Lower lobe of right lung (tissue), 2 donors: ENCODE measurements at places on chromosomes 3 and 15. TPM values are rescaled to one million over a fixed set of nuclear protein-coding genes. Genes with fewer than 3 reads are reported as not detected.

- no peaks in the 10 kb centered on the region for H3K36me3 ChIP-seq
- DNase-seq = no peak
- peaks cover 18% of the 10 kb centered on the region for H3K4me1 ChIP-seq
These were observed 16.5 kb downstream of the CCRL2 start for GRCh38 chr3:46423588-46423987.

DNA sequence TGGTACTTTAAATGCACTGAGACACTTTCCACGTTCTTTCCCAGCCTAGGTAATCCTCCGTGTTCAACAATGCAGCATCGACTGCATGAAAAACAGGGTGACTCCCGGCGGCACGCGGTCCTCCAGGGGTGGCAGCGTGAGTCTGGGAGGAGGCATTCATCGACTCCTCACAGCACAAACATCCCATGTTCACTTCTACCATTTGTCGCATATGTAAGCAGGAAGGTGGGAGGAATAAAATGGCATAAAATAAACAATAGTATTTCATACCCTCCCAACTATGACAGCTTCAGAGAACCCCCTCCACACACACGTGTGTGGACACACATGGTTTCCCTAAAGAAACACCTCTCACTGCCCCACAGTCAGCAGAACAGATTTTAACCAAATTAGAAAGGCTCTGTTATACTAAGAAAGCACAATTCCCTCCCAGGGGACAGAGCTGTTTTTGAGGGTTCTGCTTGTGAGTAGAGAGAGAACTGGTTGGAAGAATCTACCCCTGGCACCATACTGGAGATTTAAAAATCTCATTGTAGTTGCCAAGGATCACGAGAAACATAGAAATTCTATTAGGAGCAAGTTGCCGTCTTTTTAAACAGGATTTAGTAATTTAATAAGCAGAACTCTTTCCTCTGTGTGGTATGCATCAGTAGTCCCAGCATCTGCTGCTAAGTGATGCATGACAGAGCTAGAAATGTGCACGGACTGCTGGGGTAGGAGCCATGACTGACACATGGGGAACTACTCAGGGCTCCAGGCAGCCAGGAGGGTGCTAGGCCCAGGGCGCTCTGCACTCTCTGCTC is 6.0 kb downstream of the FAM43A start:
- no peak for DNase-seq
- H3K4me1 ChIP-seq = peaks cover 43% of the 10 kb centered on the region
- H3K36me3 ChIP-seq = no peaks in the 10 kb centered on the region
- H3K4me3 ChIP-seq = no peak overlapping the region

GRCh38 chr3:48430708-48431101 is 819 bp upstream of the PLXNB1 start:
- H3K27ac ChIP-seq = peak overlapping the region; percentile 89
- H3K36me3 ChIP-seq = peaks cover 14% of the 10 kb centered on the region
- H3K4me3 ChIP-seq = peak overlapping the region; percentile 86
- DNase-seq = peak; percentile 26
- peaks cover 62% of the 10 kb centered on the region for H3K4me1 ChIP-seq

- H3K4me3 ChIP-seq = no peak overlapping the region
- H3K27ac ChIP-seq = no peak overlapping the region
- H3K36me3 ChIP-seq = no peaks in the 10 kb centered on the region
- no peak for DNase-seq
- no peaks in the 10 kb centered on the region for H3K4me1 ChIP-seq
These were observed 33.4 kb downstream of the LRRK1 start for GRCh38 chr15:100952566-100952965.

GRCh38 chr3:15726881-15727280 is 70.9 kb downstream of the ANKRD28 start:
- DNase-seq = no peak
- no peaks in the 10 kb centered on the region for H3K27me3 ChIP-seq
- H3K4me1 ChIP-seq = peaks cover 7% of the 10 kb centered on the region
- H3K4me3 ChIP-seq = no peak overlapping the region
- peaks cover 43% of the 10 kb centered on the region for H3K36me3 ChIP-seq

GRCh38 chr3:131744765-131745164 is 242.0 kb upstream of the MRPL3 start:
- no peak overlapping the region for H3K4me3 ChIP-seq
- DNase-seq = no peak
- H3K27me3 ChIP-seq = no peaks in the 10 kb centered on the region
- no peak overlapping the region for H3K27ac ChIP-seq

GRCh38 chr3:190537146-190537545 is 23.3 kb downstream of the IL1RAP start:
- no peak for DNase-seq
- no peak overlapping the region for H3K4me3 ChIP-seq
- H3K27me3 ChIP-seq = no peaks in the 10 kb centered on the region
- H3K36me3 ChIP-seq = no peaks in the 10 kb centered on the region
- no peak overlapping the region for H3K27ac ChIP-seq

- peaks cover 3% of the 10 kb centered on the region for H3K27me3 ChIP-seq
- no peak for DNase-seq
- no peaks in the 10 kb centered on the region for H3K36me3 ChIP-seq
- H3K4me1 ChIP-seq = no peaks in the 10 kb centered on the region
These were observed 143.1 kb downstream of the ARRDC4 start for GRCh38 chr15:98103570-98103969.

DNA sequence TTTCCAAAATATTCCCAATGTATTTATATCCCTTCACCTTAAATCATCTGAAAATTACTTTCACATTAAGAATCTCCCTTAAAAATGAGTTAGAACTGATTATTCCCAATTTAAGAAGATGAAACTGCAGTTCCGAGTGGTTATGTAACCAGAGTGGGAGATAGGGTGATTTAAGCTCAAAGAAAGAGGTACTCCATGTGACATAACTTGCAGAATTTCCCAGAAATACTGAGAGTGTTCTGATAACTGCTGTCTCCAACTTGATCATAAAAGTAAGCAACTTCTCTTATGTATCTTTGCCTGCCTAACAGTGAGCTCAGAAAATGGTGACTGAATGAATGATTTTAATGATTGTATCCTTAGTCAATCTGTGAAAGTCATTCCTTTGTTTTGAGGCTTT is 32.3 kb downstream of the ARRDC4 start:
- H3K27ac ChIP-seq = no peak overlapping the region
- H3K36me3 ChIP-seq = no peaks in the 10 kb centered on the region
- no peak overlapping the region for H3K4me3 ChIP-seq
- H3K27me3 ChIP-seq = no peaks in the 10 kb centered on the region
- DNase-seq = no peak

- H3K4me3 ChIP-seq = no peak overlapping the region
- no peak overlapping the region for H3K27ac ChIP-seq
- no peaks in the 10 kb centered on the region for H3K36me3 ChIP-seq
- H3K27me3 ChIP-seq = no peaks in the 10 kb centered on the region
- no peaks in the 10 kb centered on the region for H3K4me1 ChIP-seq
These were observed 23.6 kb upstream of the TSPAN3 start for GRCh38 chr15:77094397-77095030.

GRCh38 chr15:28111543-28111942 is 12.4 kb upstream of the OCA2 start:
- no peak overlapping the region for H3K27ac ChIP-seq
- peaks cover 13% of the 10 kb centered on the region for H3K4me1 ChIP-seq

DNA sequence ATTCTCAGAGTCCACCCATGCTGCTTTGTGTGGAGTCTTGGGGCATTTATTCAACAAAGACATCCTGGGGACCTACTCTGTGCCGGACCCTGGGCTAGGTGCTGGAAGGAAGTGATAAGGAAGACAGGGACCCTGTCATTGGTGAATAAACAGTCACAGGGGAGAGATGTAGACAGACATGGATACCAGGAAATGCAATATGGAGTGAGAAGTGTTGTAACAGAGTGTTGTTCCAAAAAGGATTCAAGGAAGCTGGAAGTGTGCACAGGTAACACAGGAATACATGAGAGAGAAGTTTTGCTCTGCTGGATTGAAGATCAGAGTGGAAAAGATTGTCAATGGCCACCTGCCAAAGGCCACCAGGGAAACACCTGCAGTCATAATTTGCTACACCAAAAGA is 89.0 kb downstream of the PDCD6IP start:
- no peak overlapping the region for H3K27ac ChIP-seq
- no peak overlapping the region for H3K4me3 ChIP-seq
- DNase-seq = no peak
- H3K36me3 ChIP-seq = no peaks in the 10 kb centered on the region
- H3K4me1 ChIP-seq = peaks cover 7% of the 10 kb centered on the region
- H3K27me3 ChIP-seq = no peaks in the 10 kb centered on the region

DNA sequence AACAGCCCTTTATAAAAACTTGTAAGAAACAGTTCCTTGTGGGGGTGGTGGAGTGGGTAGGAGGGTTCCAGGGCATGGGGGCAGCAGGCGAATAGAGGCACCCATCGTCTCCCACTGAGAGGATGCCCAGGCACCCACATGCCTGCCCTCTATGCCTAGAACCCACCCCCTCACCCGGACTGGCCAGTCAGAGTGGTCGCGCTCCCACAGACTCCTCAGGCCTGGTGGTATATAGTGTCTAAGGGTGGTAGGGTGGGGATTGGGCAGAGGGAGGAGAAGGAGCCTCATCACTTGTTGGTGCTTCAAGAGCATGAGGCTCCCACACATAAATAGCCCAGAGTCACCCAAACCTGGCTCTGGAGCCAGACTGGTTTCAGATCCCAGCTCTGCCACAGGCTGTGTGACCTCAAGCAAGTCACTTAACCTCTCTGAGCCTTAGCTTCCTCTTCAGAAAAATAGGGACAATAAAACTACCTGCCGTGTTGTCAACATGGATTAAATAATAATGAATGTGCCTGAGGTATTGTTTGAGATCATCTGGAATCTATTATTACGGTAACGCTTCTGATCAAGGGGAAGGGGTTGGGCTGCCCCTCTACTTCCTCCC is 262.1 kb downstream of the UACA start:
- no peak overlapping the region for H3K4me3 ChIP-seq
- no peaks in the 10 kb centered on the region for H3K36me3 ChIP-seq
- DNase-seq = no peak
- no peaks in the 10 kb centered on the region for H3K27me3 ChIP-seq

DNA sequence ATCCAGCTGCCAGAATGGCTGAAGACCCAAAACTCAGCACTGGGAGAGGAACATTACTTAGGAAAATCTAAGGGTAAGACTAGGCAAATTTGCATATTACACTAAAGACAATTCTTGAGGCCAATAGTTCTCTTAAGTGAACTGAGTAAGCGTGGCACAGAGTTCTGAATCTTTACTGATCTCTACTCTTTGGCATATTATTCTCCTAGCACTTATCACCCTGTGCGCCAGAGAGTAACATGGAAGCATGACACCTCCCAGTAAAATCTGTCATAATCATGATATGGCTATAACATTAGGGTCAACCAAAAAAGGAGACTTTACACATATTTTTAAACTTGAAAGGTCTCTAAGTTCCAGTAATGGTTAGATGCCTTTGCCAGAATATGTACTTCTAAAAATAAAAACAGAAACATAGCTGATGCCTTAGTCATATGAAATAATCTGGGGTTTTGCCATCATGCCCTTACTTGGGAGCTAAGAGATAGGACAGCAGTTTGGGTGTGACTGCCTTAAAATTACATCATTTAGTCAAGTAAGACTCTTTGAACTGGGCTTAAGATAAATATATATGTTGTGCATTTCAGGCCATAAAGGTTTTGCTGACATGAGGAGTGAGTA is 290.5 kb downstream of the PLCL2 start:
- DNase-seq = no peak
- H3K27me3 ChIP-seq = no peaks in the 10 kb centered on the region
- H3K36me3 ChIP-seq = no peaks in the 10 kb centered on the region
- no peak overlapping the region for H3K27ac ChIP-seq

GRCh38 chr15:23690450-23690852 is 3.3 kb upstream of the NDN start:
- H3K27ac ChIP-seq = peak overlapping the region; percentile 60
- H3K36me3 ChIP-seq = no peaks in the 10 kb centered on the region
- no peak overlapping the region for H3K4me3 ChIP-seq
- H3K27me3 ChIP-seq = no peaks in the 10 kb centered on the region
- DNase-seq = peak; percentile 63
- H3K4me1 ChIP-seq = peaks cover 4% of the 10 kb centered on the region

GRCh38 chr3:98962951-98963350 is 61.5 kb upstream of the DCBLD2 start:
- H3K27me3 ChIP-seq = no peaks in the 10 kb centered on the region
- H3K27ac ChIP-seq = no peak overlapping the region

DNA sequence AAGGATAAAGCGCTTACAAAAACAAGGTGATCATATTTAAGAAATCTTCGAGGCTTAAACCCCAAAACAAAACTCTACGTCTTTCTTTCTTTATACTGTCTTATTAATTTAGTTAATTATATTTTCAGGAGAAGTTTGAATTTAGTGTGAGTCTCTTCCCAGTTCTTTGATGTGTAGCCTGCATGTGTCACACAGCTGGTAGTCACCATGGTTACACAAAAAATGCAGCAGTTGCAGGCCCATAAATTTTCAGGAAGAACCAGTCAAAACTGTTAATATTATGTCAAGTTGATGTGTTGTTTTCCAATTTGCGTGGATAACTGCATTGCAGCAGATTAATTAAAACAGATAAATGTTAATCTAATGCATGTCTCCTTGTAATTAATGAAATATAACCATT is 10.4 kb downstream of the CLSTN2 start:
- no peak overlapping the region for H3K27ac ChIP-seq
- no peak for DNase-seq
- H3K4me1 ChIP-seq = no peaks in the 10 kb centered on the region
- no peak overlapping the region for H3K4me3 ChIP-seq

DNA sequence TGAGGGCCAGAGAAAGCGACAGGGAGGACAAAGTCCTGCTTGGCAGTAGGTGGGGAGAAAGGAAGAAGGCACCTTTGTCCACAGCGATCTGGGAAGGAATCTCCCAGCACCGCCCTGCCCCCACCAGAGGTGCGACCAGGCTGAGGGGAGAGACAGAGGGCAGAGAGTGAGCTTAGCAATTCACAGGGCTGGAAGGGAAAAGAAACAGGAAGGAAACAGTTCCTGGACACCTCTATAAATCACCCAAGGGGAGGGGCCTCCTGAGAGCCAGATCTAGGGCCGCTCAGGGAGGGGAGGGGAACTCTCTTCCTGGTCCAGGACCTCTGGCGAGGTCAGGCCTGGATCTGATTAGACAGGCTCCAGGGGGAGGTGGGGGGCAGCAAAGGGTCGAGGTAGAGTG is 35.4 kb downstream of the RNU5B-1 start:
- DNase-seq = no peak
- H3K27ac ChIP-seq = no peak overlapping the region
- no peaks in the 10 kb centered on the region for H3K27me3 ChIP-seq
- H3K4me1 ChIP-seq = no peaks in the 10 kb centered on the region

DNA sequence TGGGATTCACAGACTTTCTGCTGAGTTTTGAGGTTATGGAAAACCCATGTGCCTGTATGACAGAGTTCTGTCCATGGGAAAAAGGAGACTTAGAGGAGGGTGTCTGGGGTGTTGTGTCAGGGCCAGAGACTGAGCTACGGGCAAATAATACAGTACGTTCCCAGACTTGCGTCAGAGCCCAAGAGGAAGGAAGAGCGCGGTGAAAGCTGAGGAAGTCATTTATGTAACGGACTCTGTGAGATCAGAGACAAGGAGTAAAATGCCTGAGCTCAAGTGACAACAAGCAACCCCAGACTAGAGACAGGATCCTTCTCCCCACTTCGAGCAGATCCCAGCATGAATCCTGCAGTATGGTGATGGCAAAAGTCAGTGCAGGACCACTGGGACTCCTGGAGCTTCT is 368.6 kb upstream of the MCTP2 start:
- peaks cover 4% of the 10 kb centered on the region for H3K4me1 ChIP-seq
- H3K36me3 ChIP-seq = no peaks in the 10 kb centered on the region
- no peak overlapping the region for H3K4me3 ChIP-seq
- DNase-seq = peak; percentile 58
- no peaks in the 10 kb centered on the region for H3K27me3 ChIP-seq
- H3K27ac ChIP-seq = peak overlapping the region; percentile 31

Gene CADPS
- total RNA-seq = 2.7 TPM

Gene NAA50
- 83.3 TPM for total RNA-seq

Gene CFAP91
- 9.0 TPM for total RNA-seq

Gene SENP2
- total RNA-seq = 36.5 TPM

Gene LRRC34
- 4.8 TPM for total RNA-seq
